ENCODE measurements at places on chromosomes 2 and 18.

GRCh38 chr2:166106431-166107015 lies 21.3 kb downstream of the SCN1A start:
- DNase-seq = no peak

DNA sequence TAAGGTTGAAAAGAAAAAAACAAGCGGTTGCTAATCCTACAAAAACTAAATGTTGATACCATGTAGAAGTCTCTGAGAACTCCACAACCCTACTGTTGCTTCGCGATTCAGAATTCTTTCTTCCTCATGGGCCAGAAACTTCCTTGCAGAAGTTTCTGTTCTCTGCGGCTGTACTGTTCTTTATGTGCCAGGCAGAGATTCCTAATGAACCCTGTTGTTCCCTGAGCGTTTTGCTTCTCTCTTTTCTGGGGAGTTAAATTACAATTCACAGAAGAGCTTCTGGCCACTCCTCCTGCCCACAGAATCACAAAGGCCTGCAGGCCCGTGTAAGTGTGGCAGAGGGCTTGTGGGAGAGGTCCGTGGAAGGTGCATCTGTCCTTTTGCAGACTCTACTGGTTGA lies 1.8 kb upstream of the THNSL2 start:
- no peak for DNase-seq

DNA sequence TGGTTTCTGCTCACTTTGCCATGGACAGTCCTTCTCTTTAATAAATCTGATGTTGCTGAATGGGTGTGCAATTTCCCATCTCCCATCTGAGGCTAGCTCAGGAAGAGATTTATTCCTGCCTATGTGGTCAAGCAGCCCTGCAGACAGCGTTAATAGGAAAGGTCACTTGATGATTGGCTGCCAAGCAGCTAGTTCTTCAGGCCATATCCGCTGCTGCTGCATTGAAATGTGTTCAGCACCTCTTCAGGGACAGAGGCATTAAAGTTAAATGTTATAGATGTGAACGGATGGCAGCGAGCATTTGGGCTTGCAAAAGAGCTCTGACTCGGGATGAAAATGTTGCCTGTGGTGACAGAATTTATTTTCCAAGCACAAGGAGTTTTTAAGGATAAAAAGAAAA lies 474.2 kb downstream of the PIK3C3 start:
- DNase-seq = no peak

- no peak for DNase-seq
Measured at GRCh38 chr2:181959508-181959907, 26.1 kb upstream of the PPP1R1C start.

- DNase-seq = no peak
Measured at GRCh38 chr2:241844831-241845578, 13.7 kb downstream of the PDCD1 start.

DNA sequence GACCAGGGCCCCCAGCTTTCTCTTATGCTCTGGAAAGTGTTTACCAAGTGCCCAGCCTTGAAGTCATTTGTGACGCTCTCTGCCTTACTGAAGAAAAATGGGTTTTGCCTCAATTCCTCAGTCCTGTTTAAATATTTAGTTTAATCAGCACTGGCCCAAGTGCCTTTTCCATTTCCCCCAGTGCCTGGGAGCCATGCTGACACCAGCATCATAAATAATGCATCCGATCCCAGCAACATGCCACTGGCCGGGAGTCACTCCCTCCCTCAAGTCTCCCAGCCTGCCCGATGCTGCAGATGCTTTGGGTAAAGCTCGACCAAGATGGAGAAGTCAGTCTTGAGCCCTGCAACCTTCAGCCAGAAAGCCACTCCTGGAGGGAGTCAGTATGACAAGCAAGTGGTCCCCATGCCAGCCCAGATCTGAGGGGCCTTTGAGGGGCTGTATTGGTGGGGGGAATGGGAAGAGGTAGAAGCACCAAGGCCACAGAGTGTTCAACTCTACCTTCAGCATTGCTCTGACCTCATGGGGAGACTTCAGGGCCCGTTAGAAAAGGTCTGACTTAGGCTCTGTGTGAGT lies 12.0 kb upstream of the MTA3 start:
- DNase-seq = no peak

DNA sequence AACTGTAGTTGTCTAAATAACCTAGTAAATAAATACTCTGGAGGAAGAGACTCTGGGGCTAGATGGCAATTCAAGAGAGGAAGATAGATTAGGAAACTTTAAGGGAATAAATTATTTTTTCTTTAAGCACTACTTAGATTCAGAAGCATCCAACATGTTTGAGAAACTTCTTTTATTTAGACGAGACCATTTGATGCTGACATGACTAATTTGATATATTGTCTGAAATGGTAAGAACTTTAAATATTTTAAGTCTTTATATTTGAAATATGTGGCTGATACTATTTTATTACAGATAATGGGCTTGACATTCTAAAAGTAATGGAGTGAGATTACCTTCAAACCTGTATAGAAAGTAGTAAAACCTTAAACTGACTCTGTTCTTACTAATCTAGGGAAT lies 36.4 kb downstream of the PPIG start:
- no peak for DNase-seq

- no peak for DNase-seq
Measured at GRCh38 chr18:75785206-75785605, 357.7 kb upstream of the SMIM21 start.

DNA sequence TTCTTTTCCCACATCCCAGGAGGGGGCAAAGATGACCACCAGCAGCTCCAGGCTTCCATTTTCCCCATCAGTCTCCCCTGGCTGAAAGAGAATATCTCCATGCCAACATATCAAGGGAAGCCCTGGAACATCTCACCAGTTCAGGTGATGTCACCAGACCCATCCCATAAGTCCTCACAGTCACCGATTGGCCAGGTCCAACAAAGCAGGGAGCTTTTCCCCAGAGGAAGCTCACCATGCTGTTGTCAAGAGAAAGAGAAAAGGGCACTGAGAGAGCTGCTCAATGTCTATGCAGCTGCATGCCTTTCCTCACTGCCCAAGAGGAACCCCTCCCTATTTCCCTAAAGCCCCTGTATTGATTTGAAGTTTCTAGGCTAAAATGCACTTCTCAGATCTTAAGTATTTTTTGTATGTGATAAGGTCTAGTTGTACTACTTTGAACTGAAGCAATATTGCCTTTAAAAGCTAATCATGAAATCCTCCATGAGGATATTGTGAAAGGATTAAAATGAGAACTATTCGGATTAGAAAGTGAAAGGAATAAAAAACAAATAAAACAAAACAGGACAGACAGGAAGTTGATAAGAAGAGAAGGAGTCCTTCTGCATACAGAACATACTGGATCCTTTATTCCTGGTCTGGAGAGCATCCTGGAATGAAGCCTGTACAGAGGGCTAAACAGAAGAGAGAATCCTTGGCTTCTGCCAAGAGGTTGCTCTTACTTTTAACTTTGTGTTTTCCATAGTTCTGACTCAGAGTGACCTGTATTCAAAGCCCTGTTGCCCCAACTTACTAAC lies 45.2 kb upstream of the CTIF start:
- DNase-seq = no peak

- no peak for DNase-seq
Measured at GRCh38 chr2:216221811-216222210, 112.7 kb downstream of the XRCC5 start.

DNA sequence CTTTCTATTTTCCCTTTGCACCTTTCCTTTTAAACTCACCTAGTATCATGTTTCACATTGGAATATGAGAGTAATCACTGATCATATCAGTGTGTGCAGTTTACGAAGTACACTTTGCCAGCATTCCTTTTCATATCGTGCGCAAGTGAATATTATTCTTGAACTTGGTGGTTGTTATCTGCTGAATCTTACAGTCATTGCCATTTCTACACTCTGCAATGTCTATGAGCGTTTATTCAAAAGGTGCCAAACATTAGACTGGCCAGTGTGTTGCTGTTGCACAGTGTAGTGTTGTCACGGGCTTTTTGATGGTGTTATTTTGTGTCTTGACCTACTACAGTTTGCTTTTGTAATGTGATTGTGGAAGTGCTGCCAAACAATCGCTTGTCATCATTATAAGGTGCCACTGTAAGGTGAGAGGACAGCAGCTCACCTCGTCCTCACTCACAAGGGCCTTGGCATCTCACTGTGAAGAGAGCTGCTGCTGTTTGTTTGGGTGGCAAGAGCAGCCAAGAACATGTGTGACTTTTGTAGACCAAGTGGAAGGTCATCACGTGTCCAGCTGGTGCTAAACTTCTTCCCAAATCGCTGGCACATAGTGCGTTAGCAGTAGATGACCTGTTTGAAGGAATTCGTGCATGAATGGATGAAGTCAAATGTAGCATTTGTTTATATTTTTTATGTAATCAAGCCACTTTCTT lies 113.3 kb downstream of the MYO1B start:
- no peak for DNase-seq

GRCh38 chr2:171056307-171056706 lies 104.4 kb downstream of the TLK1 start:
- no peak for DNase-seq

DNA sequence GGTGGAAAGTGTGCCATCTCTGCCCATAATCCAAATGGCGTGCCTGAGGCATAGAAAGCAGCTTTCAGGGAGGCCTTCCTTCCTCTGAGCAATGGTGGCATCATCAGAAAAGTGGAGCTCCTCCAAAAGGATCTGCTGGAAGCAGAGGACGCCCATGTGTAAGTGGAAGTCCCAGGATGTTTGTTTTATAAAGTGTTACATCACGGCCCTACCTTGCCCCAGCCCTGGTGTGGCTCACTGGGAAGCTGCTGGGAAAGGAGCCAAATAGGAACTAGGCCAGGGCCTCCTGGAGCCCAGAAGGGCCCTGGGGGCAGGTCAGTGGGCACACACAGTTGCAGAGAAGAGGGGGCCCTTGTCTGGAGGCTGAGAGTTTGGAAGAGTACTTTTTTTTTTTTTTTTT lies 4.2 kb upstream of the ODC1 start:
- no peak for DNase-seq

GRCh38 chr18:9696701-9697100 lies 11.4 kb upstream of the RAB31 start:
- no peak for DNase-seq

- DNase-seq = no peak
Measured at GRCh38 chr2:43007901-43008300, 215.5 kb upstream of the HAAO start.

DNA sequence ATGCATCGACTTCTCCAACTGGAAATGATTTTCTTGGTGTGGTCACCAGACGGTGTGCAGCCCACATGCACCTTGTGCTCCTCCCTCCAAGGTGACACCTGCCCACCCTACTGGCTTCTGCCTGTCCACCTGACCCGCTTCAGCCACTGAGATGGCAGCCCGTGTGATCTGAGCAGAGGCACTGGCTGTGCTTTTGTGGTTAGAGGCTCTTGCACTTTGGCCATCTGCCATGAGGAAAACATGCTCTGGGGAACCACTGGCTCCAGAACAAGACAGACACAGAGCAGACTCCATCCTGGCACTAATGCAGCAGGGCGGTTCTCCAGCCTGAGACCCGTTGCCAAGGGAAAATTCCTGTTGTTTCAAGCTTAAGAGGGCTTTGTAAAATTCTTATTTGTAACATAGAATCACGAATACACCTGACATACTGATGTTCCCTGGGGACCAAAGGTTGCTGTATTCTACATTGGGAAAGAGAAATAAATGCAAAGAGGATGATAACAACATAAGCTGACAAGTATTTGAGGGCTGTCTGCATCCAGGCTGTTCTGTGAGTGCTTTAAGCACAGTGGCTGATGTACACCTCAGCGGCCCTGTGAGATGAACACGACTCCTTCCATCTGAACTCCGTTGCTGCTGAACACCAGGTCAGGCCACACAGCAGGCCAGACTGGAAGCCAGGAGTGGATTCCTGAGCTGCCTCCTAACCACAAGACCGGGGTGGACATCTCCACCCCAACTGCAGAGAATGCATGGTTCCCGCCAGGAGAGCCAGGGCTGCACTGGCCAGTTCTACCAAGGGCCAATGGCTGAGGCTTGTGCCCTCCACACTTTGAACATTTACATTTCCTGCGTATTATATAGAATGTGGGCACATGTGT lies 820.4 kb downstream of the GALR1 start:
- DNase-seq = no peak

DNA sequence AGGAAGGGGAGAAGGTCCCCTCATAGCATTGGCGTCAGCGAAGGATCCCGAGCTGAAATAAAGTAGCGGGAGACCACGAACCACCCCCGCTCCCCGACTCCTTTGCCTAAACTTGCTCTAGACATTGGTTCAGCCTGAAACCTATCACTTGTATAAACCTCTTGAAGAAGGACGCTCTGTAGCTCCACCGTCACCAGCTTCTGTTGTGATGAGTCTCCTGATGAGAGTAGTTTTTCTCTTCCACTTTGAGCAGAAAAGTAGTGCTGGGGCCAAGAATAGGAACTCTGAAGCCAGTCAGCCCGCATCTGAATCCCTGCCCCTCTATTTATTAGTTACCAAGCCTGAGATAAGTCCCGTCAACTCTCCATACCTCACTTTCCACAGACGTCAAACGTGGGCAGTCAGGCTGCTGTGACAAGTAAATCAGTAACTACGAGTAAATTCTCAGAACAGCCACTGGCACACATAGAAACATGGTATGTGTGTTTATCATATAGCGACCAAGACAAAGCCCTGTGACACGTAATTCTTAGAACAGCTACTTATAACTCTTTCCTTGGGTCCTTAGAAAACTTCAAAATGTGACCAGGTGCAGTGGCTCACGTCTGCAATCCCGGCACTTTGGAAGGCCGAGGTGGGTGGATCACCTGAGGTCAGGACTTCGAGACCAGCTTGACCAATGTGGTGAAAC lies 61.7 kb downstream of the CD226 start:
- no peak for DNase-seq

GRCh38 chr2:211487733-211488132 lies 931.3 kb downstream of the CPS1 start:
- no peak for DNase-seq

- no peak for DNase-seq
Measured at GRCh38 chr18:35172451-35173035, 68.3 kb upstream of the ZNF397 start.

GRCh38 chr2:120914839-120915521 lies 179.3 kb downstream of the GLI2 start:
- no peak for DNase-seq

GRCh38 chr2:216590780-216591179 lies 42.4 kb upstream of the IGFBP2 start:
- DNase-seq = no peak

DNA sequence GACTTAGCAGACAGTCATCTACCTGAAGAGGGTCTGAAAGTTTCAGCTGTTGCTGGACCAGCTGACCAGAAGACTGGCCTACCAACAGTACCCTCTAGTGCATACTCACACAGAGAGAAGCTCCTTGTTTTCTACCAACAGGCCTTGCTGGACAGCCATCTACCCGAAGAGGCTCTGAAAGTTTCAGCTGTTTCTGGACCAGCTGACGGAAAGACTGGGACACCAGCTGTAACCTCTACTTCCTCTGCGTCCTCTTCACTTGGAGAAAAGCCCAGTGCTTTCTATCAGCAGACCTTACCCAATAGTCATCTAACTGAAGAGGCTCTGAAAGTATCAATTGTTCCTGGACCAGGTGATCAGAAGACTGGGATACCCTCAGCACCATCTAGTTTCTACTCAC lies 63.2 kb downstream of the ALMS1 start:
- no peak for DNase-seq

- peak; percentile 36 for DNase-seq
Measured at GRCh38 chr2:48946449-48947048, 191.0 kb upstream of the LHCGR start.
